ENCODE measurements at places on chromosomes 5 and 9.

DNA sequence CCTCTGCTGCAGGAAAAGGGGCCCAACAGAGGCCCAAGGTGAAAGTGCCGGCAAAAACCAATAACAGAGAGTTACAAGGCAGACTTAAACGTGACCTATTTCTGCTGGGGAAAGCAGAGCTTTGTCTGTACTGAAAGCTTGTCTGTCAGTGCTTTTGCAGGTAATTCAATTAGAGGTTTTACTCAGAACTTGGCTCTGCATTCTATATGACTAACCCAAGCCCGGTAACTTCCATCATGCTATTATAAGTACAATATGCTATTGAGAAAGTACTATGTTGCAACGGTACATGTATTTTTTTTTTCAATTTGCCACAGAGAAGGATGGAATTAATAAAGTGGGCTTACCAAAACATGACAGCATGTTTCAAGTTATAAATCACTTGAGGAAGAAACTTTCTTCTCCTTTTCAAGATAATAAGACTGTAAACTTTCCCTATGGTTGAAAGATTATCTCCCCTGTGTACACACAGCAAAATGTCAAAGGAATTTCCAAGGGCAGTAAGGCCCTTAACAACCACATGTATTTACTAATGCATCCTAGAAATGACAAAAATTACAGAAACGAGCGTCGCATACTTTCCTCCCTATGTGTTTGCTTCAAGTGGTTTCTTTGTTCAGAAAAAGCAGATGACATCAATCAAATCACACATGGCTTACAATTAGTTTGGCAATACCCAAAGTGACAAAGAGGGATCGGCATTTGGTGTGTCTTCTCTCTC lies 282.4 kb downstream of the EFNA5 start:
- no peak for DNase-seq

GRCh38 chr5:5275211-5275610 lies 135.1 kb downstream of the ADAMTS16 start:
- no peak for DNase-seq

DNA sequence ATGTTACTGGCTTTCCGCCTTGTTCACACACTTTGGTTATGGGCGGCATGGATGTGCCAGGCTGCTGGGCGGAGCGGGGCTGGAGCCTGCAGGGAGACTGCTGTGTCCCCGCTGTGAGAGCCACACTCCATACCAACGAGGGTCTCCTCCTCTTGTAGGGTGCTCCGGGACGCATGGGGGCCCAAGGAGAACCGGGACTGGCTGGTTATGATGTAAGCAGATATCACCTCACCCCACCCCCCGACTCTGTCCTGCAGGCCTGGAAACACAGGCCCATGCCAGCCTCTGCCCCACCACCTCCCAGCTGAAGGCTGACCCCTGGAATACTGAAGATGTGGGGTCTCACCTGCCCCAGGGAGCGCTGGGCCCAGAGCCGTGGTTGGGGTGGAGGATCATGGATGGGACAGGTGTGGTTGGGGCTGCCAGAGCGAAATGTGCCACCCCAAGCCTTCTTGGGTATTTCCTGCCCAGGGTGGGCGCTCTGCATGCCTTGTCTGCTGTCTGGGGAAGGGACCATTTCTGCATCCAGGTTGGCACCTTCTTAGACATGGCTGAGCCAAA lies 39.3 kb upstream of the ORM1 start:
- DNase-seq, result no peak

DNA sequence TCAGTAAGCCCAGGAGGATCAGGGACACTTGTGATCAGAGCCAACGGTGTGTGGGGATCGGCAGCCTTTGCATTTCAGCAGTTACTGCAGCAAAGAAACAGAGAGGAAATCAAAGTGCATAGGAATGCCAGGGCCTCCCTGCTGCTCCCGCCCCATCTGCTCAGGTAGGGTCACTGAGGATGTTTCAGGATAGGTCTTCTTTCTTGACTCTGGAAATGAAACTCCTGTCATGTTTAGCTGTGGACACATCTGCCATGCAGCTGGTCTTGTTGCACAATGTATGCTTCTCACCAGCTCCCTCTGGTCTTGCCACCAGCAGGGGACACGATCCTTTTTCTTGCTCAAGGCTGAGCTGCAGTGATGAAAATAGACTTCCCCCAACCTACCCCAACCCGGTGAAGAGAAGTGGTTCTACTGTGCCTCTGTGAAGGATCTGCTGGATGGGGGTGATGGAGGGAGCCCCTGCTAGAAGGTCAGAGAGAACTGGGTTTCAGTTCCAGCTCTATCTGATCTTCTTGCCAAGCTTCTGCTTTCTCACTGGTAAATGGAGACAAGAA lies 185.2 kb upstream of the KLF4 start:
- no peak for DNase-seq

DNA sequence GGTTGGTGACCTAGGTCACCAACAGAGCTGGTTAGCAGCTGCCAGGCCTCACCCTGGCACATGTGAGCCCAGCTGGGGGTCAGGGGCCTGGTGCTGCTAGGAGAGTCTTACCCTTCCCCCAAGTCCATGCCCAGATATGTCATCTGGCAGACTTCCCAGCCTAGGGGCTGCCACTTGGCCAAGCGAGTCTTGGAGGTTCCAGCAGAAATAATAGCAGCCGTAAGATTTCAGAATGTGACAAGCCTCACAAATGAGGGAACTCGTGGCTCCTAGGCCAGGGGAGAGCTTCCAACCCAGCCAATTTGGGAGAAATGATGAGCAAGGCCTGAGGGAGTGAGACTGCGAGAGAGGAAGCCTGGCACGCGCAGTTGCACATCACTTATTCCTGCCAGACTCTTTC lies 11.1 kb downstream of the URM1 start:
- DNase-seq, result peak; percentile 66

DNA sequence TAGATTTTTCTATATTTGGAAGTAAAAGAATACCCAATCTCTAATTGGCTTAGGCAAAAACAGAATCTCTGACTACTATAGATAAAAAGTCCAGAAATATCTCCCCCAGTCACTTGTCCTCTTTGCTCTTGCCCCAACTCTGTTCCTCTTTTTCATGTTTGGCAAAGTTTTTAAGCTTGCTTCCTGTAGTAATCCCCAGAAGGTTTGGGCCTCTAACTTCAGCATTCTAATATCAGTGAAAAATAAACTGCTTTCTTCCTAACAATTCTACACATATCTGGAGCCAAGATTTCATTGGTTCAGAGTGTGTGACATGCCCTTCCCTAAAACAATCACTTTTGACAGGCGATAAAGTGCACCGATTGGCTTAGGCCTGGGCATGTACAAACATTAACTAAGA lies 1680.3 kb downstream of the MAT2B start:
- no peak for DNase-seq

- DNase-seq, result no peak
Observed at GRCh38 chr9:28190981-28191380, 617.7 kb upstream of the C9orf72 start.

DNA sequence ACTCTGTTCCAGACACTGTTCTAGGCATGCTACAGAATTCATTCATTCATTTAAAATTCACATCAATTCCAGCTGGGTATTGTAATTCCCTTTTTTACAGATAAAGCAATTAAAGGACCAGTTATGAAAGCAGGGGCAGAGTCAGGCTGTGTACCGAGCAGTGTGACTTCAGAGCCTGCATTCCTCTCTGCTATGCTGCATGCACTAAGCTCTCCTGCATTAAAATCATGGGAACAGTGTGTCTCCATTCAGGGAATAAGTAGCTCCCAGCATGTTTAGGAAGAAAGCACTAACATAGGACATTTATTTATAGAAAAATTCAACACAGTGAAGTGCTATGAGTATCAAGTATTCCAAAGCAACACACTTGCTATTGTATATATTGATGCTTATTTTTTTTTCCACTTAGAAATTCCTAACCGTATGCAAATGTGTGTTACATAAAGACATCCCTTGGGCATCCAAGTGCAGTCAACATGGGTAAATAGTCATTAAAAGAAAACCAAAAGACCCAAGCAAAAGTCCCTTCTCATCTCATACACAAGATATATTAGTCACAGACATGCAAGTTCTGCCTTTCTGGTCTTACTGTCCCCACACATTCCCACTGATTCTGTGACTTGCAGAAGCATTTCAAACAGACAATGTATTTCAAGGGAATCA lies 173.7 kb downstream of the GABRB2 start:
- no peak for DNase-seq

- DNase-seq, result no peak
Observed at GRCh38 chr9:95043826-95044225, 273.7 kb downstream of the FANCC start.

- DNase-seq, result no peak
Observed at GRCh38 chr5:18018472-18018871, 384.2 kb downstream of the TAF11L14 start.

Measured in DMS79 treated with DMSO at 0.1 percent for 48 hours (cell line).